ENCODE measurements at places on chromosomes 2 and 18.

GRCh38 chr2:10276481-10277292 lies 26.0 kb upstream of the HPCAL1 start:
- no peak for DNase-seq

GRCh38 chr18:8368512-8369217 lies 240.6 kb upstream of the RAB12 start:
- DNase-seq = peak; percentile 37

DNA sequence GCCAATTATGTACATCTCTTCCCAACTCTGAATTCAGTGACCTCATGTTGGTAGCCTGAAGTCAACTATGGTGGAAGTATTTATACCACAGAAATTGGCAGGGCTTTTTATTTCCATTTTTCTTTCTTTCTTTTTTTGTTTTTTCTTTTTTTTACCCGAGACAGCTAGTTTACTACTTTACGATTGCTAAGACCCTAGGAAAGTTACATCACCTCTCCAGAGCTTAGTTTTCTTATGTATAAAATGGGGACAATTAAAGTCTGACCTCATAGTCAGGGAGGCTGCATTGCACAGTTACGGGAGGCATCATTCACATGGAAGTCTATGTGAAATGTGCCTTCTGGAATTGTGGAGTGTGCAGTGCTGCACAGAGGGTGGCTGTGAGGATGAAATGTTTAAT lies 194.3 kb downstream of the MTX2 start:
- no peak for DNase-seq

GRCh38 chr2:109348671-109349502 lies 219.9 kb downstream of the SH3RF3 start:
- no peak for DNase-seq

DNA sequence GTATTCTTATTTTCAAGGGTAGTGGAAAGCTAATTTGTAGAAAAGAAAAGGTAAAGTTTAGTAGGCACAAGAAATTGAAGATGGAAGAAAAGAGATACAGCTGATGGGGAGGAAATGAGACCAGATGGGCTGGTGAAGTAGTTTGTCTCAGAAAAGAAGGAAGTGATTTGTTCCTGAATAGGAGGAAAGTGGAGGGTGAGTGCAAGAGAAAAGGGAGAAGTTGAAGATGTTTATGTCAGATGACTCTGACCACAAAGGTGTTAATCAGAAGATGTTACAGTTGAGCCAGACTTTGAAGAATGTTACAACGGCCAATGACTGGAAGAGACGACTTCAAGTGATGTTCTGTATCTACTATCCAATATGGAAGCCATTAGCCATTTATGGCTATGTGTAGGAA lies 21.2 kb downstream of the ZSCAN30 start:
- DNase-seq = no peak

Measured in smooth muscle cell of the brain vasculature (primary cell).